AG08395 (cell line): ENCODE measurements at places on chromosomes 11 and 22.

GRCh38 chr22:36252754-36253522, at the start of gene APOL1:
Gene APOL1 (plus strand): TSS chr22:36253133. CDS start chr22:36254956, 1,823 bp downstream.
- DNase-seq = peak; percentile 62

GRCh38 chr11:64675450-64676260, 47.3 kb downstream of the NRXN2 start:
- DNase-seq = peak; percentile 98

GRCh38 chr22:47275605-47276449, 513.4 kb downstream of the TBC1D22A start:
- no peak for DNase-seq

DNA sequence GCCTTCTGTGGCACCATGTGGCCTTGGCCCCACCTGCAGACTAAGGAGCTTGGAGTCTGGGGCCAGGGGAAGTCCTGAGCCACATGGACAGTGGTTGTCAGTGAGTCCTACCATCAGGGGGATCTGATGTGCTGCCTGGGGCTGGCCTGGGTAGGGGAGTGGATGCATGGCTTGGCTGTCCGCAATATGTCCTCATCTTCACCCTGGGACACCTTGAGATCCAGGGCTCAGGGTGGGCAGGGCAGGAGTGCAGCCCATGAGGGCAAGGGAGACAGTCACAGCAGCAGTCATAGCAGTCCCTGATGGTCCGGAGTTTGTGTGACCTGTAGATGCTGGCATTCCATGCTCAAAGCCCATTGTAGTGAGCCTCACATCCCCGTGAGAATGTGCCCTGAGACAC, 256.8 kb upstream of the B3GAT1 start:
- no peak for DNase-seq
